Stimulated activated CD8-positive, alpha-beta memory T cell treated with anti-CD3 and anti-CD28 coated beads, Interleukin-15, amount 100 ng/mL, for 24 hours (primary cell): ENCODE measurements at places on chromosomes 1 and 21.

DNA sequence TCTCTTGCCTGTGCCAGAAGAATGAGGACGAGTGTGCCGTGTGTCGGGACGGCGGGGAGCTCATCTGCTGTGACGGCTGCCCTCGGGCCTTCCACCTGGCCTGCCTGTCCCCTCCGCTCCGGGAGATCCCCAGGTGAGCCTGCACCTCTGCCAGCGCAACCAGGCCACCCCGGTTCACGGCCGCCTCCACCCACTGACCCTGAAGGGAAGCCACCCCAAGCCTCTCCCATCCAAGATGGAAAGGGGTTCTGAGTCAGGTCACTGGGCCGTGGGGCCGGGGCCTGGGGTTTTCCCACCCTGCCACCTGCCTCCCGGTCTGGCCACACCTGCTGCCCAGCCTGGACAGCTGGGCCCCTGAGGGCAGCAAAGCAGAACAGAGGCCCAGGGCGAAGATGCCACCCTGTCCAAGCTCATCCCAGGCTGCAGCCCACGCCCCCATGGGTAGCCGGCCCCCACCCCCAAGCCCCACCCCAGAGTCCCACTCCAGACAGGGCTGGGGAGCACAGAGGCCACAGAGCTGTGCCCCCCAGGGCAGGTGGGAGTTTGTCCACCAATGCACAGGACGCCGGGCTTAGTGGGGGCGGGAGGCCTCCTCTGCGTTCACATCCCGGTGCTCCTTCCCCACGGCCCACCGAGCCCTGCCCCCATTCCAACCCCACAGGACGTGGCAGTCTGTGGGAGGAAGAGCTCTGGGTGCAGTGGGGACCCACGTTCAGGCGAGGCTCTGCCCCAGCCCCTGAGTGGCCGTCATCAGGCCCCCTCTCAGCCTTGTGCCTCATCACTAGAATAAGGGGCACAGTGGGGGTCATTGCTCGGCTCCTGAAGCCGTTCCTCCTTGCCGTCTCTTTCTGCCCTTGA lies 5.6 kb downstream of the AIRE start:
- no peak for DNase-seq

DNA sequence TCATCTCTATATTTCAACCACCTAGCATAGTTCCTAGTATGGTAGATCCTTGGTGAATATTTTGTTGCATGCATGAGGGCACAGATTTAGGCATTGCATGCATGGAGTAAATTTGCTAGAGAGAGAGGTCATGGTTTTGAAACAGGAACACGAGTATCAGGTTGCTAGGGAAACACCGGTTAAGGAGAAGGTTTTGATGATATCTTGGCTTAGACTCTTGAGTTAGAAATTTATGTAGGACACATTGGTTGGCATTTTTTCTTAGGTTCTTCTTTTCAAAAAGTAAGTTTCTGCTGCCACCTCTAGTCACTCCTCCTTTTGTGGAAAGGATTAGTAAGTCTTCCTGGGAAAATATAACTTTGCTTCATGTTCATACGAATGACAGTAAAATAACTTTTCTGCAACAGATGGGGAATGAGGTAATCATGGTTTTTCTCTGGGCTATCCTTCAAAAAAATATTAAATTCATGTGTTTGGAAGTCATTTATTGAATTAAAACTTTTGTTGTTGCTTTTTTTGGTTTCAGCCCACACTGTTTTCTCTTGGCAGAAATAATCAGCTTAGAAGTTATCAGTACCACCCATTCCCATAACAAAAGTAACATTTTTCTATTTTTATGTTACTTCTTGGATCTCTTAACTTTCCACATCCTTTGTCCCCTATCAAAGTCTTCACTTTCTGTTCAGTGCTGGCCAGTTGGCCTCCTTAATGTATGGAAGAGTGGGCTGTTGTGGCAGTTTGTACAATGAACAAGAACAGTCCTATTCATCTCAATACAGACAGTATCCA lies 97.3 kb downstream of the PLA2G4A start:
- no peak for DNase-seq

- DNase-seq = no peak
These were observed 25.0 kb downstream of the LRRC8C start for GRCh38 chr1:89657886-89658285.

DNA sequence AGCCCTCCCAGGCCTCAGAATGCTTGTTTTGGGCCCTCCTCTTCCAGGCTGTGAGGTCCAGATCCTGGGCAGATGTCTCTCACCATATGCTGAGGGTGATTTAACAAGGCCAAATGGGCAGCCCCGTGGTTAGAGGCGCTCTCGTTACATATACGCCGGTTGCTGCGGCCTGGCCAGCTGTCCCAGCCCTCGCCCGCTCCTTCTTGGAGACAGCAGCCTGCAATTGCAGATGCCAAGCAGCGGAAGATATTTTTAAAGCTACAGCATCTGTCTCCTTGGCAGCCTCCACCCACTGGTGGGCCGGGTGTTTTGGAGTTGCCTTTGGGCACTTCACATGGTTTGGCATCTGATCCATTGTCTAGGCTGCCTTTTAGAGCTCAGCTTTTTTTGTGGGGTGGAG lies 178.8 kb upstream of the NFIA start:
- DNase-seq = no peak

DNA sequence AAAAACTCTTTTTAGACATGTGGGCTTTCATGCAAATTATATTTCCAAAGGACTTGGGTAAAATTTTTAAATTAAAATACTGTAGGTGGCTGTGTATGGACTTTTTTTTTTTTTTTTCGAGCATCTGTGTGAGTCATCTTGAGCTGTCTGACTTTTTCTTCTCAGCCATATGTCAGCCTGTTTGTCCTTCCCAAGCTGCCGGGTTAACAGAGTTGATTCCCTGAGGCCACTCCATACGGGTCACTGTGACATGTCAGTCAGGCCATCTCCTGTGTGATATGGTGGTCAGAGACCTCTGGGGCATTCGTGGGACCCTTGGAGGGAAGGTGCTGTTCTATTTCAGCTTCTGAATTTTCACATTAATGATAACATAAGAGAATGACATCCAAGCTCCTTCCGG lies 148.3 kb downstream of the KCNJ6 start:
- no peak for DNase-seq

- no peak for DNase-seq
These were observed 12.4 kb downstream of the CDC42 start for GRCh38 chr1:22064751-22065402.

DNA sequence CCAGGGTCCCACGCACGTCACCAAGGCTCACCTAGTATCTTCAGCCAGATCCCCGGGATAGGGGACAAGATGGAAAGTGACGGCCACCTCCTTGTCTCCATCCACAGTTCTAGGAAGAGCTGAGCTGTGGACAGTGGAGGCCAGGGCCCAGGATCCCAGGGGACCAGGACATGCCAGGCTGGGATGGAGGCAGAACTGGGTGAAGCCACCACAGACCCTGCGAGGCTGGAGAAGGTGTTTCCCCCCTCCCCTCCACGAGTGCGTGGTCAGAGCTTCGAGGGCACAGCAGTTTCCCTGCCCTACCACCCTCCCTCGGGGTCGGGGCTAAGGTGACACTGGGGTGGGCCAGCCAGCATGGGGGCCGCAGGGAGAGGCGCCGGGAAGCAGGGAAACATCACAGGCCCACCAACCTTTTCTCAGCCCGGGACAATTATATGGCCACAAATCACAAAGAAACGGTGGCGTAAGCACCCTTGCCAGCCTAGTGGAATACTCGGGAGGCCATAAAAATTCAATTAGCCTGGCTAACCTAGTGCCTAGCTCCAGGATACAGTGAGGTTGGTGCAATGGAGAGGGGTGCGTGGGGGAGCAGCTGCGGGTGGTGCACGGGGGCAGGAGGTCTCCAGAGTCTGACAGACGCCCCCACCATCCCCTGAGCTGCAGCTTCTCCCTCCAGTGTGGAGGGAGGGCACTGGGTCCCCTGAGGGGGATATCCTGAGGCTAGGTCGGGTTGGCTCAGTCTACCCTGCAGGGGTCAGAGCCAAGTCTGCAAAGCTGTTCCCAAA lies 13.4 kb downstream of the DRAXIN start:
- DNase-seq = no peak
